ENCODE measurements at places on chromosomes 11 and 22.

DNA sequence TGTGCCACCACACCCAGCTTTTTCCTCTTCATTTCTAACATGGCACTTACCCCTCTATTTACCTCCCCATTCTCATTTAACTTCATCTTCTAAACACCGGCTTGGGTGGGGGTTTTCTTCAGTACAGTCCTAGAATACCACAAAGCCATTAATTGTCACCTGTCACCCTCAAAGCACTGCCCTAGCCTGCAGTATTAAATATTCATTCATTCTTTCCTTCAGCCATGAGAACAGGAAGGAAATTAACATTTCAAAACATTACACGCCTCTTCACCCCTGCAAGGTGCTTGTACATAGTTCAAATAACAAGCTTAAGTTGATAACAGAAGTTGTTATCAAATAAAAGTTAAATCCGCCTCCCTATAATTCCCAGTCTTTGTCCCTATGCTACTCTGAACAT lies 10.7 kb upstream of the VPS37C start:
- DNase-seq: no peak

DNA sequence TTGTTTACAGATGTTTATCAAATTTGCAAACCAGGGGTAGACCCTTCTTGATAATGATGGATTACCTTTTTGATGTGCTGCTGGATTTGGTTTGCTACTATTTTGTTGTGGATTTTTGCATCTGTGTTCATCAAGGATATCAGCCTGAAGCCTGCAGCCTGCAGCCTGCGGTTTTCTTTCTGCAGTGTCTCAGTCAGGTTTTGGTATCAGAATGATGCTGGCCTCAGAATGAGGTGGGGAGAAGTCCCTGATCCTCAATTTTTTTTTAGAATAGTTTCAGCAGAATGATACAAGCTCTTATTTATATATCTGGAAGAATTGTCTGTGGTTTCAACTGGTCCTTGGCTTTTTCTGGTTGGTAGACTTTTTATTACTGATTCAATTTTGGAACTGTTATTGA lies 19.7 kb upstream of the RAB38 start:
- DNase-seq: no peak

- DNase-seq: no peak
Observed at GRCh38 chr11:93033093-93033492, 63.6 kb downstream of the MTNR1B start.

- DNase-seq: no peak
Observed at GRCh38 chr22:44795701-44796630, 43.6 kb downstream of the ARHGAP8 start.

- no peak for DNase-seq
Observed at GRCh38 chr11:126791446-126791845, 209.1 kb downstream of the KIRREL3 start.

GRCh38 chr22:50010676-50011446 lies 1.7 kb downstream of the IL17REL start:
- no peak for DNase-seq

GRCh38 chr11:126797457-126798169 lies 203.0 kb downstream of the KIRREL3 start:
- no peak for DNase-seq

- DNase-seq: peak; percentile 61
Observed at GRCh38 chr11:58334708-58335107, 24.2 kb downstream of the OR5B17 start.

DNA sequence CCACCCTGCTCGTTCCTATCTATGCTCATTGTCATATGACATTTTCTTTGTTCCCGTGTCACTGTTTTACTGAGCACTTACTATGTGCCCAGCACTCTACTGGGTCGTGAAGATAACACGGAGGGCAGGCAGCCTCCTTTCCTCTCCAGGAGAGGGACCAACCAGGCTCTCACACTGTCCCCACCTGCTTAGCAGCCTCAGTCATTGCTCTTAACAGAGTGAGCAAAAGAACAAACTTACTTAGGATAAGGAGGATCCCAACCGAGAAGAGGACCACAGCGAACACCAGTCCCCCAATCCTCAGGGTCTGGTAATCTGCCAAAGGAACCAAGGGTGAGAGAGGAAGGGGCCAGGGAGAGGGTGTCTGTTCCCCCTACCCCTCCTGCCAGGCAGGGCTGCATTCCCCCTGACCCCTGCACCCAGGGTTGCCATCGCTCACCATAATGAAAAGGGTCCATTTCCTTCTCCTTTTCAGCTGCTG lies 17.0 kb upstream of the FXYD2 start:
- no peak for DNase-seq

DNA sequence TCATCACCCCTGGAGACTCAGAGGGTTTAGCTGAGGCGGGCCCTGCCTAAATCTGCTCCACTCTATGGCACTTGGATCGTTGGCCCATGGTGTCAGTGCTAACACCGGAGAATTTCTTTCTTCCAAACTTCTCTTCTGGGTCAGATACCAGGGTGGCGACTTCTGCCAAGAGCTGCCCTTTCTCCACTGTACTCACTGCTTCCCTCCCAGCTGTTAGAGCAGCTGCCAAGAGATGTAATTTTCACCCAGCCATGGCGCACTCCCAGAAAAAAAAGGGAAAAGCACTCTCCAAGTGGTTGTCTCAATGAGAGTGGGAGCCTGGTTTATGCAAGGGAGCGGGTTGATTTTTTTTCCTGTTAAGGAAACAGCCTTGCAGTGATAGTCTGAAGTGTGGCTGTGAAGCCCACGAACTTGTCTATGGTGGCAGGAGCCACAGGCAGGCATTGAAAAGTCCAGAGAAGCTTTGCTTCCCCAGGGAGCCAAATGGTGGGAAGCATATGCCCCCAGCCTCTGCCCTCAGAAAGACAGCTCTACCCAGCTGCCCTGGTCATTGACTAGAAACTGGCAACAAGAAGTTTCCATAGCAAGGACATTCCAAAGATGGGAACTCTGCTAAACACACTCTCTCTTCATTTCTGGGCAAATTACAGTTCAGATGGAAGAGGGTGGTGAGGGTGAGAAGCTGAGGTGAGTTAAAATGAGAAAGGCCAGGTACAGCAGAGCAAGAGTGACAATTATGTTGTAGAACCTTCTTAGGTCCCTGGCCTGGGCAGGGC lies 10.7 kb downstream of the PCSK7 start:
- no peak for DNase-seq

DNA sequence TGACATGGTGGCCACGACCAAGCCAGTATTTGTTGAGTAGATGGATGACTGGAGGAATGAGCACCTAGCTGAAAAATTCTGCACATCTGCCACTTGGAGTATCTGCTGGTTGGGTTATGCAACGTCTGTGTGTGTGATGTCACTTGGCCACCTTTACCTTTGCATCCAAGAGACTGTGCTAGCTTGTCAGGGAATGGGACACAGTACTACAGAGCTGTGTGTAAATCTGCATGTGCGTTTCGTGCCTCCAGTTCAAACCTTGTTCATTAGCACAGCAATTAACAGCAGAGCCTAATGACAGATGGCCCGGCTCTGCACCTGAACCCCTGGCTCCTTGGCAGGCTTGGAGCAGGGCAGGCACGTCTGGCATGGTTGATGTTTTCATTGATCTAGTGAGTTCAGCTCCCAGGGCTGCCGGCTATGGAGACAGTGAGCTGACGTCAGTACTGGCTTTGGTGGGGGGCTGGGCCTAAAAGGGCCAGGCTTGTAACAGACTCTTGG lies 188.4 kb upstream of the NAV2 start:
- DNase-seq: no peak

- DNase-seq: no peak
Observed at GRCh38 chr22:42277988-42278776, 7.7 kb upstream of the TCF20 start.

DNA sequence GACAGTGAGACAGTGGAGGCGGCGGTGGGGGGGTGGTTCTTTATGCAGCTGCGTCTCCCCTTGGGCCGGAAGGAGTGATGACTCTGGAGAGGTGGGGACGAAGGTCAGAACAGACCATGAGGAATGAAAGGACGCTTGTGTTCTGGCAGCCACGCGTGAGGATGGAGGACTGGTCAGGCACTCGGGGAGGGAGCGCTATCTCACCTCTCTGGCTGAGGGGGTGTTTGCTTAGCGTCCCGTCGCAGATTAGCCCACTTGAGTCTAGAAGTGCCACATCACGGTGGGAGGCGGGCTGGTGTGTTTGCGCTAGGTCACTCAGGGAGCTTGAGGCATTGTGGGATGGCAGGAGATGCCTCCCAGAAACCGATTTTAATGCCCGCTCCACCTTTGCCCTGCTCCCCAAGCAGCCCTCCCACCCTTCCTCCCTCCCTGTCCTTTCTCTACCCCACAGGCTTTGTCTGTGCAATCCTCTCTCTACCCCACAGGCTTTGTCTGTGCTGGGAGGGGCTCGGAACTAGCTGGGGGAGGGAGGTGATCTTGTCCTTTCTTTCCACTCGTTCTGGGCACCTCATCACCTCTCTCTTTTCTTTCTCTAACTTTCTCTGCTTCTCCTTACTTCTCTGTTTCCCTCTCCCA lies 97.8 kb downstream of the PKNOX2 start:
- no peak for DNase-seq

- DNase-seq: no peak
Observed at GRCh38 chr11:111449696-111450479, 62.3 kb downstream of the BTG4 start.

All from kidney epithelial cell (primary cell).